ENCODE measurements at places on chromosomes 7 and 10.
A peak's percentile ranks its signal among the peaks of the same experiment; 100 is the strongest.

DNA sequence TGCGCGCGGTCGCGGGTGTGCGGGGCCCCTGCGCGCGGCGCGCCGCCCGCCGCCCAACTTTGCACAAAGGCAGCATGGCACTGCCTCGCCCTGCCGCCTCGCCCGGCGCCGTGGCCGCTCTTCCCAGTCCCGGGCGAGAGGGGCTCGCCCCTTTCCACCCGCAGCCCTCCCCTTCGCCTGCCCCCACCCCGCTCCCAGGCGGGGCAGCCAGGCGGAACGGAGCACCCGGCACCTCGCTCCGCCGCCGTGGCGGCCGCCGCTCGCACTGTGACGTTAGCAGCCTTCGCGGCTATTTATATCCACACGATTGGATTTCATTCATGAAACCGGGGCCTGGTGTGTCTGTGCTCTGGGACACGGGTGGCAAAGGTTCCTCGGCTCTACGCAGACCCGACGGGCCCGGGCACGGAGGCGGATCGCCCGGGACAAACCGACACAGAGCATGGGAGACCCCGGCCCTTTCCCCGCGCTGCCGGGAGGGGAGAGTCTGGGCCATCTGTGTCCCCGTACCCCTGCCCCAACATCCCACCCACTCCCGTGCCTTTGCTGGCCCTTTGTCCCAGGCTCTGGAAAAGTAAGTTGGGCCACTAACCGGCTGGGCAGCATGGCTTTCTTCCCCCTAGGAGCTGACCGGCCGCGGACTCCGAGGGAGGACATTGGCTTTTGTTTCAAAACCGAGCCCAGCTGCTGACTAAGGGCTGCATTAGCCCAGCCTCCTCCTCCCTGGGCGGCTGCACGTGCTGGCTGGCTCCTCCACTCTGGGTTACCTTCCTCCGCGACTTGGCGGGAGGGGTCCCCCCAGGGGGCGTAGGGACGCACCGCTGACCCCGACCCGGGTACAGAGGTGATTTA is at the start of gene RHOBTB1:
RHOBTB1 (minus strand) TSS at position 128 of the 852 bp plus-strand sequence. CDS start 32,643 bp downstream, outside the sequence.
- peak; percentile 43 for DNase-seq

DNA sequence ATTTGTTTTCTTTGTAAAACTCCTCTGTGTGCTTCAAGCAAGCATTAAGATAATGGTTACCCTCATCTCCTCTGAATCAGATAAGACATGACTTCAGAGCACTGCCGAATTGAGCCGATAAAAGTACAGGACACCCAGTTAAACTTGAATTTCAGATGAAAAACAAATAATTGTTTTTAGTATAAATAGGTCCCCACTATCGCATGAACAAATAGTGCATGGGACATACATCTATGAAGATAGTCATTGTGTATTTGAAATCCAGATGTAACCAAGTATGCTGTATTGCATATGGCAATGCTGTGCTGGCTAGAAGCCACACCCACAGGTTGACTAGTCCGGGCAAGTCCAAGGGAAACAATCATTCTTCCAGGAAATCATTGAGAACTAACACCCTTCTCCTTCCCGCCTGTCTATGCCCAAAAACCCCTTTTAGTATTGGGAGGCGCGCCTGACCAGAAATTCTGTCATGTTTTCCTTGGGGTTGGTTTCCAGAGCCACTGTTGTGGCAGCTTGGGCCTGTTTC is 12.6 kb upstream of the FGFR2 start:
- no peak for DNase-seq

GRCh38 chr10:75619635-75620034 is 188.2 kb downstream of the LRMDA start:
- no peak for DNase-seq

GRCh38 chr10:102834143-102834542 is 3.1 kb downstream of the CYP17A1 start:
- DNase-seq: no peak

- DNase-seq: no peak
Observed at GRCh38 chr7:47211519-47211973, 370.4 kb downstream of the TNS3 start.

GRCh38 chr7:16071246-16071857 is 350.0 kb downstream of the CRPPA start:
- DNase-seq: peak; percentile 59
